ENCODE measurements at places on chromosomes 11 and 22.

- DNase-seq, result no peak
Observed at GRCh38 chr11:130555251-130555841, 106.9 kb downstream of the ADAMTS15 start.

GRCh38 chr11:80173371-80174136 lies 732.7 kb upstream of the TENM4 start:
- DNase-seq, result no peak

DNA sequence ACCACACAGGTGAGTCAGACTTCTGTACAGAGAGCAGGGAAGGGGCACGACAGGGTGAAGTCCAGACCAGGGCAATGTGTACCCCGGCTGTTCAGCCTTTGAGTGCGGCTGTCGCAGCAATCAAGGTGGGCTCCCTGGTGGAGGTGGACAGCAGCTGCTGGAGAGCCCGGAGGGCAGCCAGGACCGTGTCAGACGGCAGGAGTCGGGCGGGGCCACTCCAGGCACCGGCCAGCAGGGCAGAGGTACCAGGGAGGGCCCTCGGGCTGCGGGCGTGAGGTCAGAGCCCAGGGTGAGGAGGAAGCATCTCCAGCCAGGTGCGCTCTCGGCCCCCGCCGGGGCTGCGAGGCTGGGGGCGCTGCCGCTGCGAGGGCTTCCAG lies 802 bp upstream of the PIM3 start:
- DNase-seq, result no peak

- no peak for DNase-seq
Observed at GRCh38 chr11:44493383-44493782, 72.1 kb upstream of the CD82 start.

- DNase-seq, result no peak
Observed at GRCh38 chr11:6320411-6321155, at the start of gene CAVIN3. TSS of gene CAVIN3 (minus strand) at chr11:6320501. CDS start at chr11:6320476, 25 bp downstream.

- DNase-seq, result no peak
Observed at GRCh38 chr22:19966908-19967750, 25.5 kb upstream of the TXNRD2 start.

DNA sequence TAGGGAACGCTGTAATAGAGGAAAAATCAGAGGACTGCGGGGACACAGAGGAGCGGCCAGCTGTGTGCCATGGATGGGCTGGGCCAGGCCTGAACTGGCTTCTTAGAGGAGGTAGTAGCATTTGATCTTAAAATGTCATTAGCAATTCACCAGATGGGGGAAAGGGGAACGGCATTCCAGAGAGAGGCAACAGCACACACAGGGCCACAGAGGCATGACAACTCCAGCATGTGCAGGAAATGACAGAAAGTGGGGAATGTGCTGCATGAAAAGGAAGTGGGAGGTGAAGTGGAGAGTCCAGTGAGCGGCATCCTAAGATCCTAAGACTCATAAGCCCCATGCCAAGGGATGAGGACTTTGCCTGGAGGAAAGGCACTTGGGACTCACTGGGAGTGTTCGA lies 69.0 kb downstream of the UBASH3B start:
- no peak for DNase-seq

- DNase-seq, result no peak
Observed at GRCh38 chr11:57980201-57980600, 43.5 kb upstream of the OR9Q1 start.

- DNase-seq, result no peak
Observed at GRCh38 chr11:7974668-7975067, 9.4 kb upstream of the NLRP10 start.

GRCh38 chr22:36304429-36304828 lies 51.5 kb downstream of the APOL1 start:
- DNase-seq, result no peak

- no peak for DNase-seq
Observed at GRCh38 chr22:45196308-45196707, 32.6 kb downstream of the NUP50 start.

- DNase-seq, result no peak
Observed at GRCh38 chr11:105004021-105004420, 18.9 kb downstream of the CASP5 start.

GRCh38 chr11:36160091-36160490 lies 129.1 kb downstream of the COMMD9 start:
- DNase-seq, result no peak

DNA sequence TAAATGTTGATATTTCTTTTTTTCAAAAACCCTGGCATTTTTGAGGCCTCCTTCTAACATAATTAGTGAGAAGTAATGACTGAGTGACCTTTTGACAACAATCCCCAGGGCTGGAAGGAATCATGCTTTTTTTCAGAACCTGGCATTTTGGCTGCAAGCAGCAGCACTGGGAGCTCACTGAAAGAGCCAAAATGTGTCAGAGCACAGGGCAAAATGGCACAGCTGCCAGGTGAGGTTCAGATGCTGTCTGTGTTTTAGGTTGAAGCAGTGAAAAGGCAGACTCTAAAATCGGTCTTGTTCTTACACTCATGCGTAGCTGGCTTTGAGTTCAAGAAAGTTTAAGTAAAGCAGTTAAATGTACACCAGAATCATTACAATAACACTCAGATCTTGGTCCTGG lies 1063.8 kb downstream of the DLG2 start:
- DNase-seq, result no peak

- no peak for DNase-seq
Observed at GRCh38 chr11:86592047-86592591, 80.3 kb downstream of the ME3 start.

GRCh38 chr11:121236115-121237001 lies 56.2 kb upstream of the SC5D start:
- DNase-seq, result no peak

DNA sequence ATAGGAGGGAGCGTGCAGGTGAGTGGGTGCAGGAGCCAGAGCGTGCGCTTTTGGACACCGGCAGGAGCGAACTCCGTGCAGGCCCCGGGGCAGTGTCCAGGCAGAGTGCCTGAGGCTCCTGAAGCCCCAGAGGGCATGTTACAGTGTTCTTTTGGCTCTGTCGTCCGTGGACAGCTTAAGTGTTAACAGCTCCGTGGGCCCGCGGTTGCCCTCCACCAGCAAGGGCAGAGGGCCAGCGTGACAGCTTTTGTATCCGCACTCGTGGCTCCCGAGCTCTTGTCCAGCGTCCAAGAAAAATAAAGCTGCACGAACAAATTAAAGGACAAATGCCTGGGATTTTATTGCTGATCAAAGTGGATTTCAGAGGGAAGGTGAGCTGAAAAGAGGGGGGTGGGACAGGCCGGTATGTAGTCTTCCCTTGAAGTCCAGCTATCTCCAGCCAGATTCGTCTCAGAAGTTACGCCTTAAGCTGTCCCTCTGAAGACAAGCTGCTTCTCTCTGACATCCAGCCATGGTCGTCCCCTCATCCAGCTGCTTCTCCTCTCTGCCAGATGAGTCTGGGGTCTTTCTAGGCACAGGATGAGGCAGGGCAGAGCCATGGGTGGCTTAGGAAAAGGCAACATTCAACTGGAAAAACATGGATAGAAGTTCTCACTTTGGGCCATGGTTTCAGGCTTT lies 968 bp upstream of the TMEM109 start:
- DNase-seq, result no peak

- no peak for DNase-seq
Observed at GRCh38 chr11:117528097-117528721, 200.6 kb downstream of the CEP164 start.

- DNase-seq, result no peak
Observed at GRCh38 chr11:76459299-76459698, 14.5 kb downstream of the EMSY start.

GRCh38 chr22:49609207-49609876 lies 218.3 kb downstream of the BRD1 start:
- no peak for DNase-seq

DNA sequence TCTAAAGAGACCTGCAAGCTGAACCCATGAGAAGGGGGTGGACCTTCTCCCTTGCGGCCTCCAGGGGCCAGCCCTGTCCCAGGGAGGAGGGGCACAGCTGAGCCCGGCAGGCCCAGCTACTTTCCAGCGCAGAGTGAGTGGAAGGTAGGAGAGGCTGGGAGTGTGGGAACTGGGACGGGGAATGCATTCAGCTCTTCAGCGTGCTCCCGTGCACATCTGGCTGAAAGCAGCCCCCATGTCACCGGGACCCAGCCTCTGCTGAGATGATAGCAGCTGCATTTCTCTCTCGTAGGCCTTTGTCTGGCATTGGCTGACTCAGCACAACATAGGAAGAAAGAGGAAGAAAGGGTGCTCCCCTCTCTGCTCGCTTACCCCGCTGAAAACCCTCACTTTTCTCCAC lies 951.5 kb downstream of the TBC1D22A start:
- no peak for DNase-seq

- no peak for DNase-seq
Observed at GRCh38 chr11:47864901-47865300, 16.8 kb upstream of the NUP160 start.

DNA sequence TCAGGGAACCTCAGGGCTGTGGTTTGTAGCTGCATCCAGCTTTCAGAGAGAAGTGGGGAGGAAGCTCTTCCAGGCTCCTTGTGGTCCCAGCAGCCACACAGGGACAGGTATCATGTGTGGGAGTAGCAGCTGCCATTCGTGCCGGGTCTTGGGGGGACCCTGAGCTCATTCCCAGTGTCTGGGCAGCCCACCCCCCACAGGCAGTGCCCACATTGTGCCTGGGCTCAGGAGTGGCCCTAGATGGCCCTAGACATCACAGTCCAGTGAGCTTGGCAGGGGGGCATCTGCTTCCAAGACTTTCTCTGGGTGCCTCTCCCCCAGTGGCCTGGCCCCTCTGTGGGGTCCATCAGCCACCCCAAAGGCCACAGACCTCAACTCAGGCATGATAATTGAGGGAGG lies 619.7 kb downstream of the BRD1 start:
- DNase-seq, result no peak

DNA sequence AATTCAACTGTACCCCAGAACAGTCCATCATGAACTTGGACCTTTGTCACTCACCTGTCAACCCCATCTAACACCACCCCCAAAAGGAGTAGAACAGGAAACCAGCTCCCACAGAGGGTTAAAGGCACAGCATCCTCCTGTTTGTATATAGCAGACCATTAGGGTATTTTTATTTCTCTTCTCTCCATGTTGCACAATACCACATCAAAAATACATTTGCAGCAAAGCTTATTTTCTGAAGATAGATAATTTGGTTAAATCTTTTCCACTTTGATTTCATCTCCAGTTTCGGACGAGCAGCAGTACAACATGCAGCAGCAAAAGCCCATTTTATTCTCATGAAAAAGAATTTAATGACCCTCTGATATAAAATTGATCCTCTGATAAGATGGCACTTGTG lies 103.1 kb downstream of the KIRREL3 start:
- no peak for DNase-seq

GRCh38 chr22:30181459-30182349 lies 64.9 kb downstream of the LIF start:
- no peak for DNase-seq

DNA sequence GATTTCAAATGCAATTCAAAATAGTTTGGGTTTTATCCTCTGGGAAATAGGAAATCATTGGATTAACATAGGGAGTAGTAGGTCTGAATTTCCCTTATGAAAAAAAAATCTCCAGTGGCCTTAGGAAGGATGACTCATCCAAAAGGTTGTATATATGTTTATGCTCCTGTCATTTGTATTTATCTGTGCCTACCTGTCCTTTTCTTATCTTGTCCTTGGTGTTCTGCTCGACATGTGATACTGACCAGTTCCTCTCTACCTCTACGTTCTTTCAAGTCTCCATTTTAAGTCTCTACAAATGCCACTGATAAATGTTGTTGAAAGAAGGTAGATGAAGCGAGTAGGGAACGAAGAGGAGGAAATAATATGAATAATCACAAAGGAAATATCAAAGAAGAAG lies 3.0 kb upstream of the SOX6 start:
- DNase-seq, result no peak

DNA sequence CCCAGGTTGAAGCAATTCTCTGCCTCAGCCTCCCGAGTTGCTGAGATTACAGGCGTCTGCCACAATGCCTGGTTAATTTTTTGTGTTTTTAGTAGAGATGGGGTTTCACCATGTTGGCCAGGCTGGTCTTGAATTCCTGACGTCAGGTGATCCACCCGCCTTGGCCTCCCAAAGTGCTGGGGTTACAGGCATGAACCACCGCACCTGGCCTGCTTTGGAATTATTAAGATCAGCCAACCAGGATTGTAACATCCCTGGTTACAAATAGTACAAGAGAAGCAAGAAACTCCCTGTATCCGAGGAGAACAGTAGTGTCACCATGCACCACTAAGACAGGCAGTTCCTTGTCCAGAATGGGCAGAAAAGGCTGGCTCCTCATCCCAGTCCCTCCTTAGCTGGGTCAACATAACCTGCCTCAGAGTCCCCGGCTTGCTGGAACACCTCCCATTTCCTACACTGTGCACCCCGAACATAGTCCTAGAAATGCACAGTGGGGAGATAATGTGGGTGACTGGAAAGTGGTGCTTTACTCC lies 77.2 kb upstream of the INCENP start:
- DNase-seq, result no peak

DNA sequence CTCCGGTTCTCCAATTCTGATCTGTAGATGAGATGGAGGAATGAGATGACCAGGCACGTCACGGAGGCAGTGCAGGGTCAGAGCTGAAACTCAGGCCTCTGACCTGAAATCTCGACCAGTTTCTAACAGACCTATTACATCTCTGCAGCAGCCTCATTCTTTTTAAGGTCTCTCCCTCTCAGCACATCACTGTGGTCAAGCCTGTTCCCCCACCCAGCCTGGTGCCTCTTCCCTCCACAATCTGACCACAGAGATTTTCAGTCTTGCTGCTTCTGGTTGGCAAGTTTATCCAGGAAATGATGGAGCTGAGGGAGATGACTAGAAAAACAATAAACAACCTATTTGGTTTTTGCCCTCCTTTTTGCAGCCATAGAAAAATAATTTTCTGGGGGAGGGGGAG lies 9.5 kb downstream of the GRAMD1B start:
- DNase-seq, result no peak

DNA sequence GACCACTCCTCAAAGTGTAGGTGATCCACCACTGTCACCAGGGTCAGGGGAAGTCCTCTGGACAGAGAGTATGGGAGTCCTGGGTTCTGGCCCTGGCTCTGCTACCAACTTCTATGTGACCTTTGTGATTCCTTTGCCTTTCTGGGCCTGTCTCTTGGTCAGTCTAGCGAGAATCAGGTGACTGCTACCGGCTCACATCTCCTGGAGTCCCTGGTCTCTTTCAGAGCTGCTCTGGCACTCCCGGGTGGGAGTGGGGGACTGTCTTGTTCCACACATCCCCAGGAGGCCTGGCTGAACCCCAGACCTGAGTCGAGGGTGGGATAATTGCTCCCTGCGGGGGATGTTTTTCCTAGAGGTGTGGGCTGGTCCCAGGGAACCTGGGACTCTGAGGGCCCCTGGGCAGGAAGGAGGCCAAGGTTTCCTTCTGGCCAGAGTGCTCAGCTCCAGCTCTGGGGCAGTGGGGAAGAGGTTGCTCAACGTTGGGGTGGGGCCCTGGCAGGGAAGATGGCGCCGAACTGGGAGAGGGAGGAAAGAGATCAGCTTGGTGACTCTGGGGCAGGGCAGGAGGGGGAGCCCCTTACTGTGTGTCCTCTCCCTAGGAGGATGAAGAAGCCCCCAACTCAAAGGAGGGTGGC lies 2.1 kb downstream of the SOX10 start:
- no peak for DNase-seq

DNA sequence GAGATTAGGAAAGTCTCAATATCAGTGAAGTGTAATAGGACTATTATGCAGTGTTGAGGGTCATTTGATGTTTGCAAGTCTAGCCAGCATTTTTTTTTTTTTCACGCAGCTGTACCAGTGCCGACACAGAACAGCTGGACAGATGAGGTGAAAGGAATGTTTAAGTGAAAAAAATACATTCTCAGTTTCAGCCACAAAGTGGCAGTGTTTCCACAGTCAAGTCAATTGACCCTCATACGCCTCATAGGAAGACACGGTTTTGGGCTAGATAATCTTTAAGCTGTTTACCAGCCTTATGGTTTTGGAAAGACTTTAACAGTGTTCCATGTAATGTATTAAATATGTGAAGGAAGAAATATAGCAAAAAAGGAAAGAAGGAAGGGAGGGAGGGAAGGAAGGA lies 349.9 kb upstream of the ANO3 start:
- DNase-seq, result peak; percentile 9

Data from NCI-H1930 (cell line).